ENCODE measurements at places on chromosomes 11 and 22.

DNA sequence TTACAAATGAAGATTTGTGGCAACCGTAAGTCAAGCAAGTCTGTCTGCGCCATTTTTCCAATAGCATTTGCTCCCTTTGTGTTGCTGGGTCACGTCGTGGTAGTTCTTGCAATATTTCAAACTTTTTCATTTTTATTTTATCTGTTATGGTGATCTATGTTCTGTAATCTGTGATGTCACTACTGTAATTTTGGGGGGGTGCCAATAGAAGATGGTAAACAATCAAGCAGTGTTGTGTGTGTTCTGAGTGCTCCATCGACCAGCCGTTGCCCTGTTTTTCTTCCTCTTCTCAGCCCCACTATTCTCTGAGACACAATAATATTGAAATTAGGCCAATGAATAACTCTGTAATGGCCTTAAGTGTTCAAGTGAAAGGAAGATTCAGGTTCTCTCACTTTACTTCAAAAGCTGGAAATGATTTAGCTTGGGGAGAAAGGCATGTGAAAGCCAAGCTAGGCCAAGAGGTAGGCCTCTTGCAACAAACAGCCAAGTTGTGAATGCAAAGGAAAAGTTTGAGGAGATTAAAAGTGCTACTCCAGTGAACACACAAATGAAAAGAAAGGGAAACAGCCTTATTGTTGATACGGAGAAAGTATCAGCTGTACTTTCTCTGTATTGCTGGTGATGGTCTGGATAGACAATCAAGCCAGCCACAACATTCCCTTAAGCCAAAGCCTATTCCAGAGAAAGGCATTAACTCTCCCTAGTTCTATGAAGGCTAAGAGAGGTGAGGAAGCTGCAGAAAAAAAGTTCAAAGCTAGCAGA, 7.5 kb downstream of the ZC3H12C start:
- no peak for DNase-seq

- DNase-seq = no peak
Measured at GRCh38 chr11:113106507-113106906, 145.3 kb downstream of the NCAM1 start.

DNA sequence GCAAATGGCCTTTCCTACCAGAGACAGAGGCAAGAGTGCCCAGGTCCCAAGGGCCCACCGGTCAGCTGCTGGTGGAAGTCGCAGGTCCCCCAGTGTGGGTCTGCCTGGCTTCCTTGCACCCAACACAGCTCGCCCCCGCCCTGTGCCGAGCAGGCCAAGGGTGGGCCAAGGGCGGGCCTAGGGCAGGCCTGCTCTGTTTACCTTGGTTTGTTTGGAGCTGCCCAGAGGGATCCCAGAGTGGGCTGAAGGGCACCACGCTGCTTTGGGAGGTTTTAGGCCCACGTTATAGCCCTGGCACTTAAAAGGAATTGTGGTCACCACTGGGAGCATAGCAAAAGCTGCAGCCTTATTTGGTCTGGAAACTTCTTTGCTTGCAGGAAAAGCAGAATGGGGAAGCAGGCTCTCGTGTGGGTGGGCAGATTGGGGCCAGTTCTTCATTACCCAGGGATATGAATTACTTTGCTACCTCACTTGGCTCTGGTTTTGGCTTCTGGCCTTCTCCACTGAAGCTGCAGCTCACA, 38.0 kb downstream of the MRGPRD start:
- DNase-seq = no peak

GRCh38 chr11:20739107-20739506, 69.7 kb downstream of the NELL1 start:
- DNase-seq = no peak

DNA sequence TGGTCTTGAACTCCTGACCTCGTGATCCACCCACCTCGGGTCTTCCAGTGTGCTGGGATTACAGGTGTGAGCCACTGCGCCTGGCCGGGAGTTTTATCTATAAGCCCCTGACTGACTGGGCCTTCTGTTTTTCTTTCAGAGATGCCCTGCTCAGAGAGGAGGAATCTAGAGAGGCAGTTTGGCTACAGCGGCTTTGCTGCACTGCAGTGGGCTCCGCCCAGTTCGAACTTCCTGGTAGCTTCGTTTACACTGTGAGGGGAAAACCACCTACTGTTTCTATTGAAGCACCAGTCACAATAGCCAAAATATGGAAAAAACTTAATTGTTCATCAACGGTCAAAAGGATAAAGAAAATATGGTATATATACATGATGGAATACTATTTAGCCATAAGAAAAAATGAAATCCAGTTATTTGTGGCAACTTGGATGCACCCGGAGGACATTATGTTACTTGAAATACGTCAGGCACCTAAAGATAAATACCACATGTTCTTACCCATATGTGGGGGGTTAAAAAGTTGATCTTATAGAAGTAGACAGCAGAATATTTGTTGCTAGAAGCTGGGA, 31.9 kb upstream of the FAM181B start:
- no peak for DNase-seq

DNA sequence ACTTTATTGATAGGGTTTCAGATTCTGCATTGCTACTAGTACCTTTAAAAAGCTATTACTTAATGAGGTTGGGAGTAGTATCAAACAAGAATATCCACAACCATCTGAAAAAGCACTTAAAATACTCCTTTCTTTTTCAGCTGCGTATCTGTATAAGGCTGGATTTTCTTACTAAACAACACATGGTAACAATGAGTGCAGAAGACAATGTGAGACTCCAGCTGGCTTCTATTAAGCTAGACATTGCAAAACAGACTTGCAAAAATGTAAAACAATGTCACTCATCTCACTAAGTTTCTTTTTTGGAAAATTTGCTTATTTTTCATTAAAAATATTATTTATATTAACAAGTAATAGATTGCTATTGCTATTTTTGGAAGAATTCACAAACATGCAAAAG, 132.6 kb downstream of the WNT11 start:
- DNase-seq = no peak

Data from tibial nerve (tissue), 4 donors.